Pulmonary artery endothelial cell (primary cell): ENCODE measurements at places on chromosomes 11 and 22. TPM values are rescaled to one million over a fixed set of nuclear protein-coding genes. Genes with fewer than 3 reads are reported as not detected.

GRCh38 chr22:33908171-33909074 is 11.9 kb downstream of the LARGE1 start:
- no peak for DNase-seq

DNA sequence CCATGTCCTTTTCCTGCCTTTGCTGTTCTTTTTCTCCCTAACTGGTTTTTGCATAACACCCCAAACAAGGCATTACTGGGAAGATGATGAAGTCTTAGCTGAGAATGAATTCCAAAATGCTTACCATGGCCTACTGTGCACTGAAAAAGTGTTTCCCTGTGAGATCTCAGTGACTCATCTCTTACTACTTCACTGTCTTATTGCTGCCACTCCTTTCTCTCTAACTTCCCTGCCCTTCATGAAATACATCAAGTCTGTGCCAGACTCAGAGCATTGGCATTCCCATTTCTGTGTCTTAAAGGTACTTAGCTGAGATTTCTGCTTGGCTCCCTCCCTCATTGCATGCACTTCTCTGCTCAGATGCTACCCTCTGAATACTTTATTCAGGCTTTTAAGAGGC is 49.1 kb upstream of the MUC15 start:
- DNase-seq = no peak

DNA sequence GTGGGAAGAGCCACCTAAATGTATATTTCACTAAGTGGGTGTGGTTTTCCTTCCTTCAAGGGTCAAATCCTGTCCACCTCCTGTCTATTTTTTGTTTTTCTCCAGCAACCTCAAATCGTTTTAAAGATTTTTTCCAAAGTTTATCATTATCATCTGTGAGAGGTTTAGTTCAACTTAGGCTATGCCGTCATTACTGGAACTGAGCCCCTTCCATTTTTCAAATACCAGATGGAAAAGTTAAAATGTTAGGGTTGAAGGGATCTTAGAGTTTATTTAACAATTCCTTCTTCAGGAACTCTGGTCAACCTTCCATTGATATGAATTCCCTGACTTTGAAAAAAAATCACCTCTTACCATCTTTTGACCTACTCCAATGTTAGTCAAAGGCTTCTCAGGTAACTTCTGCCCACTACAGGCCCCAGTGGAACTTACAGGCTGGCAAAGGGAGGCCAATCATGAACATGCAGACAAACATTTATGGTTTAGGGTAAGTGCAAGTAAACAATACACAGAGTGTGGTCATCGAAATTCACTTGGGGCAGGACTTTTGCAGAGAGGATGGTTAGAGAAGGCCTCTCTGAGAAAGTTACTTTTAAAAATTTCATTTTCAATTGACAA is 45.2 kb downstream of the SYN3 start:
- no peak for DNase-seq

Gene NPAS4
- total RNA-seq = not detected in 2 replicates

Gene CNIH2
- total RNA-seq = 0.04 and 0.07 TPM in 2 replicates

DNA sequence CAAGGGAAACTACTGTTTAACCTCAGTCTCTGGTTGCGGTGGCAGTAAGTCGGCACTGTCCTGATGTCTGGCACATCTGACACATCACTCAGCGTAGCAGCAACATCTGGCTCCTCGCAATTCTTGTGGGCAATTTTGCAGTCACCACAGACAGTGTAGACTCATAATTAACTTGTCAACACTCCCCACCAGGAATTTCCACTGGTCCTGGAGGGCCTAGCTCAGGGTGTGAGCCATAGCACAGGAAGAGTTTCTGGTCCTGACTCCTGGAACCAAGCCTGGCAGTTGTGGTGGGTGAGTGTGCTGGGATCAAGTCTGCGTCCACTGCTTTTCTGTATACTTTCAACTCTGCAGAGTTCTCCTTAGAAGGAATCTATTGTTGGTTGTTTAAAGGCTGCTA is 209.7 kb downstream of the SNX19 start:
- no peak for DNase-seq
